Erythroblast (primary cell): ENCODE measurements at places on chromosomes 16 and 17.

- no peak for DNase-seq
These were observed 10.3 kb upstream of the RARA start for GRCh38 chr17:40298726-40299125.

- DNase-seq, result no peak
These were observed 17.9 kb downstream of the RAD51D start for GRCh38 chr17:35101725-35102124.

DNA sequence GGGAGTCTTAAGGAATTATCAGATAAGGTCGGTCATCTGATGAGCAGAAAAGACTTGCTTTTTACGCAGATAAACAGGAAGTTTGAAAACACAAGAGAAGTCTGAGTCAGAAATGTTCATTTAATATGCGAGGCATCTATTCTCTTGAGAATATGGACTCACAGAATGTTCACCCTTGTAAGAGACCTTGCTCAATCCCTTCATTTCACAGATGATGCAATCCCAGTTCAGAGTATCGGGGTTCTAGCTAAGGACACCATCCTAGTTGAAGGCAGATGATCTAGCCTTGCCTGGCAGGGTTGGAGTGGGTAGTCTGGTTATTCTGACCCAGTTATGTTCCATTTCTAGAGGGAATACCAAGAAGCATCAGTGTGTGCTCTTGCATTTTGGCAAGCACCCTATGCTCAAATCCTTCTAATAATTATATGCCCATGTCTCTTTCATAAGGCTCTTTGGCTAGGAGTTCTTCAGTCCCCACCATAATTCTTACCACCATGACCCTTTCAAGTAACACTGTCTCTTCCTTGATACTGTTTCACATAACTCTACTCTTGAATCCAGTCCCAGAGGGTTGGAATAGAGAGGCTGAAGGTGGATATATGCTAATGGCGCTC, 42.5 kb downstream of the YPEL2 start:
- DNase-seq, result no peak

DNA sequence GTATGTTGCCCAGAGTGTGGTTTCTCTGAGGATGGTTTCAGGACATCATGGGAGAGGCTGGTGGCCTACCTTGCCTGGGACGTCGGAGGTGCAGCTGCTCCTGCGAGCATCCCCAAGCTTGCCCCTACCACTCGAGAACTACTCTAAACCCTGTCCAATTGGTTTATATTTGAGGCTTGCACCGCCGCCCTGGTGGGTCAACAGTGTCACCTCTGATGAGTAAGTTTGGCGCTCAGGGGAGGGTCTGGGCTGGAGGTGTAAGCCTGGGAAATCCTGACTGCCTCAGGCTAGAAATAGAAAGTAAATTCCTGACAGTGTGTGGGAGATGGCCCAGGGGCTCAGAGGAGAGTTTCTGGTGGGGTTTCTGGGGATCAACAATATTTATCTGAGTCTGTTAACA, 48.2 kb downstream of the CCDC42 start:
- no peak for DNase-seq

DNA sequence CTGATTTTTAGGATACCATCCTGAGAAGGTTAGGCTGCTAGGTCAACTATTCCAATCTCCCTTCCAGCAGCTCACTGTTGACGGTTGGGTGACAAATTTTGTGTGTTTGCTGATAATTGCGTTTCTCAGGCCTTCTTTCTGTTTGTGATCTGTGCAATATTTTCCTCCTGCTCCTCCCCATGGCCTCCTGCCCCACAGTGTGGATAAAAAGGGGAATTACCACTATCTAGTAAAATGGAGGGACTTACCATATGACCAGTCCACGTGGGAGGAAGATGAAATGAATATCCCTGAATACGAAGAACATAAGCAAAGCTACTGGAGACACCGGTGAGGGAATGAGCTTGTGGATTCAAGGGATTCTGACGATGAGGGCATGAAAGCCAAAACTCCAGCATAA, 9.2 kb downstream of the CHD3 start:
- peak; percentile 56 for DNase-seq

DNA sequence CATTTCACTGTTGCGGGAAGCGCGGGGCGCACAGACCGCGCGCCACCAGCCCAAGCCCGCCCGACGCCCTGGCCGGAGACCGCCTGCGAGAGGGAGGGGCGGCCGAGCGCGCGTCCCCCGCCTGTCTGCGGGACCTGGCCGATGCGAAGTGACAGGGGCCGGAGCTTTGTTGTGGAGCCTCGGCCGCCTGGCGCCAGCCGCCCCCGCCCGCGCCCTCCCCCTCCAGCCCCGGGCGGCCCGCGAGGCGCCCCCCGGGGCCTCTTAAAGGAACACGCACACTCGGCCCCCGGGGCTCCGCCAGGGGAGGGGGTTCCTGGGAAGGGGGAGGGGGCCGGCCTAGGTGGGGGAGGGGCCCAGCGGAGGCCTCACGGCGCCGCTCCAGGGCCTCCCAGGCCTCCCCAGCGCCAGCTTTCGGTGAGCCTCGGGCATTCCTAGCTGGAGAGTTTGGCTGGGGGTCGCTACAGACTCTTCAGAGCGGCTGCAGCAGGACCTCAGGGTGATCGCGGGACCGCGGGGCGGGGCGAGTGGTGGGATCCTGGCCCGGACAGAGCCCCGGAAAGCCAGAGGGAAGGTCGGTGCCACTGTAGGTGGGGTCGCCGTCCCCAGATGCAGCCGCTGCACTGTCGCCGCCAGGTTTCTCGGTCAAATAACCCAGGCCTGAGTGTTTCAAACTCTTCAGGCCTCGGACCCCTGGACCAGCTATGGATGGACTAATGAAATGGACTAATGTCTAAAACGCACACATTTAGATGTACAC, 2.4 kb upstream of the TBX2 start:
- no peak for DNase-seq

GRCh38 chr17:75481194-75482068, 25.0 kb downstream of the TMEM94 start:
- no peak for DNase-seq

DNA sequence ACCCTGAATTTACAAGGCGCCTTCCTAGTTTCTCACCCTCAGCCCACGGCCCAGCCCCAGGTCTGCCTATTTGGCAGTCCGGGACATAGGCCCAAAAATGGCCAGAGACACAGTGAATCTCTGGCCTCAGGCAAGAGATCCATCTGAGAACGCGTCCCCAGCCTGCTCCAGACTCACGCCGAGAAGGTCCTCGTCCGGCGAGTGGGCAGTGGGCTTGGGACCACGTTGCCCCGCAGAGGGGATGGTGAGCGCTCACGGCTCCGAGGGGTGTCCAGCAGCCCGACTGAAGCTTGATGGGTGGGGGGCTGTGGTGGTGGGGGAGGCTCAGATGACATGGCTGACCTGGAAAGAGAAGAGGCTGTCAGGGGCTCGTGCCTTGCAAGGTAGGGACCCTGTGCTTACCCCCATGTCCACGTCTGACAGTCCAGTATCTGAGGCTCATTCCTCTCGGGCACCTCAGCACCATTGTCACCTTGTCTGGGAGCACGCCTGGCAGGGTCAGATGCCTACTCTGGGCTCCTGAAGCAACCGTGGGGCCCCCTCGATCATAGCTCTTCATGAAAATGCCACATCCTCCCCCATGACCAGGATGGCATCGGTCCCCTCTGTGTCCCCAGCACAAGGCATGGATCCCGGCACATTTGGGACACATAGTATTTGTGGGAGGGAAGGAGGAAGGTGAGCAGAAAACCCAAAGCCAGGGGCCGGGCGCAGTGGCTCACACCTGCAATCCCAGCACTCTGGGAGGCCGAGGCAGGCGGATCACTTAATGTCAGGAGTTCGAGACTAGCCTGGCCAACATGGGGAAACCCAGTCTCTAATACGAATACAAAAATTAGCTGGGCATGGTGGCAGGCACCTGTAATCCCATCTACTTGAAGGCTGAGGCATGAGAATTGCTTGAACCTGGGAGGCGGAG, 9.6 kb downstream of the CARHSP1 start:
- DNase-seq, result no peak

- DNase-seq, result no peak
These were observed 50.9 kb upstream of the TEKT3 start for GRCh38 chr17:15392326-15392741.

DNA sequence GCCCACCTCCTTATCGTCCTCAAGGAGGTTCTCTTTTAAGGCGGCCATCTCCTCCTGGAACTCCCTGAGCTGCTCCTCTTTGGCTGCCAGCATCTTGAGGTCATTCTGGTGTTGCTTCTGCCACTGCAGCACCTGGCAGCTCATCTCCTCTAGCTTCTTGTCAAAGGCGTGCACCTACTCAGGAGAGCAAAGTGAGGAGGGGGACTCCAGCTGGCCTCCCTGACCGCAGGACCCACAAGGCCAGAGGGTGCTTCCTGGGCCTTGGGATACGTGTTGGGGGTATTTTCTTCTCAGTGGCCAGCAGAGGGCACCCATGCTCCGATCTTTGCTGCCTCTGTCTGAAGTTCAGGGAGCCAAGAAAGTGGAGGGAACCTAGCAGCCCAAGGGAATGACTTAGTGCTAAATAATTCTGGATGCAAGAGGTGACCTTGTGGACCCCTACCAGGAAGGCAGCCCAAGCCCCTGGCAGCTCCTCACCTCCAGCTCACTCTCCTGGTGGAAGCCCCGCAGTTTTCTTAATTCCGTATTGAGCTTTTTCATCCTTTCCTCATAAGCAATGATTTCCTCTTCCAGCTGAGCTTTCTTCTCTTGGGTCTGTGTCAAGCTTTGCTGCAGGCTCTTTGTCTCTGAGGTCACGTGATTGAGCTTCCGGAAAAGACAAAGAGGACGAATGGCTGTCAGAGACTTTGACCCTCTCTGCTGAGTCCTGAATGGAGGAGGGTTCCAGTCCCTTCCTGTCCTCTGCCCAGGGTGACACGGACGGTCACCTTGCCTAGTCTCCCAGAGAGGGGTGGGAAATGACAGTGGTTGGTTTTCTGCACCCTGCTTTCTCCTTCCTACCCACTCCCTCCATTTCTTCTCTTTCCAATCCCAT, 31.4 kb downstream of the DHX38 start:
- peak; percentile 81 for DNase-seq

DNA sequence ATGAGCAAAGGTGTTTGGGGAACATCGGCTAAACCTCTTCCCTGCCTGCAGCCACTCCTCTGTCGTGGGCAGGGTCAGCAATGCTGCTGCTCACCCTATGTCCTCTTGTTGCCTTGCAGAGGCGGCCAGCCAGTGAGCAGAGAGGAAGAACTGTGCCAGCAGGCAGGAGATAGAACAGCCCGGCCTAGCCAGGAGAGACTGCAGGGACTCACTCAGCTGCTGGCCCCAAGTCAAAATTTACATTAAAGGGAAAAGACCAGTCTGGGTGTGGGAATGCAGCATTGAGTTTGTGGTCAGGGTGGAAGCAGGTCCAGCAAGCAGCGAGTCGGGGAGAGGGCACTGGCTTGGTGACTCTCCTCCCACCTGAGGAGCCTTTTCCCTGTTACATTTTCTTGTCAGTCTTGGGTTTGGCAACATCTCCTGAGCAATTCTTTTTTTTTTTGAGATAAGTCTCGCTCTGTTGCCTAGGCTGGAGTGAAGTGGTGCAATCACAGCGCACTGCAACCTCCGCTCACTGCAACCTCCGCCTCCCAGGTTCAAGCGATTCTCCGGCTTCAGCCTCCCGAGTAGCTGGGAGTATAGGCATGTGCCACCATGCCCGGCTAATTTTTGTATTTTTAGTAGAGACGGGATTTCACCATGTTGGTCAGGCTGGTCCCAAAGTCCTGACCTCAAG, 22.7 kb downstream of the LIG3 start:
- DNase-seq, result no peak

DNA sequence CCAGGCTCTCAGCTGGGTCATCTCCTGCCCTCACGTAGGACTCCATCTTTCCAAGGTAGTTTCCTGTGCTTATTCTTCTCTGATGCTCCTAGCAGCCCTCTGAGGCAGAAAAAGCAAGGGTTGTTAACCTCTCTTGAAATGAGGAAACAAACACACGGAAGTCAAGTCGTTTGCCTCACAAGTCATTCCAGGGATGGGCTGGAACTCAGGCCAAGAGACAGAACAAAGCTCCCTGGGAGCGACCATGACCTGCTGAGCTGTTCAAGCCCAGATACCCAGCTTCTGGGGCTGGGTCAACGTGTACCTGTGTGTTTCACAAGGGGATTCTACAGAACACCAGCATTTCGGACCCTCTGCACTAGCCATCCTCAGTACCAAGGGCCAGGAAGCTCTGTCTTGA, 28.1 kb downstream of the SRL start:
- no peak for DNase-seq
